ENCODE measurements at places on chromosomes 11 and 22.

DNA sequence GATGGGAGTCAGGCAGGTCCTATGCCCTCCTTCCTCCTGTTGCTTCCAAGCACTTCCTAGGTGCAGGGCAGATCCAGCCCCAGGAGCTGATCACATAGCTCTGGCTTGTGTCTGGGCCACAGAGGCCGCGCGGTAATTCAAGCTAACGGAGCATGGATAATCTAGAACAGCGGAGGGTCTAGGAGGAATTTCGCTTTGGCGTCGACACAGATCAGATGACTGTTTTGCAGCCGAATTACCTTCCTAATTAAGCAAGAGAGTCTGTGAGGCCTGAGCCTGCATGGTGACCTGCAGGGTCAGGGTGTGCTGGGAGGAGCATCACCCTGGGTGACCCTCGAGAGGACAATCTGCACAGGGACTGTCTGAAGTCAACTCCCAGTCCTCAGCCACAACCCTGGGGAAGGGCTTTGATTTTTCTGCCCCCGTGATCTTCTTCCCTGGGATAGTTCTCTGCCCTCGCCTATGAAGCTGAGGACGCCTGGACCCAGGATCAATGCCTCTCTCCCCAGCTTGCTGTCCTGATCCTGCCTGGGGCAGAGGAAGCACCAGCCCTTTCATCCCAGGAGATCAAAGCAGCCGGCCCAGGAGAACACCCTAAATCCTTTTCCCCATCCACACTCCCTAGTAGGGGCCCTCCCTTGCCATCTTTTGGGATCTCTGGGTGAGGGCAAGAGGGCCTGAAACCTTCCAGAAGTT, 11.0 kb downstream of the NECTIN1 start:
- DNase-seq, result no peak

GRCh38 chr11:68743539-68743938, 7.8 kb downstream of the TESMIN start:
- DNase-seq, result no peak

DNA sequence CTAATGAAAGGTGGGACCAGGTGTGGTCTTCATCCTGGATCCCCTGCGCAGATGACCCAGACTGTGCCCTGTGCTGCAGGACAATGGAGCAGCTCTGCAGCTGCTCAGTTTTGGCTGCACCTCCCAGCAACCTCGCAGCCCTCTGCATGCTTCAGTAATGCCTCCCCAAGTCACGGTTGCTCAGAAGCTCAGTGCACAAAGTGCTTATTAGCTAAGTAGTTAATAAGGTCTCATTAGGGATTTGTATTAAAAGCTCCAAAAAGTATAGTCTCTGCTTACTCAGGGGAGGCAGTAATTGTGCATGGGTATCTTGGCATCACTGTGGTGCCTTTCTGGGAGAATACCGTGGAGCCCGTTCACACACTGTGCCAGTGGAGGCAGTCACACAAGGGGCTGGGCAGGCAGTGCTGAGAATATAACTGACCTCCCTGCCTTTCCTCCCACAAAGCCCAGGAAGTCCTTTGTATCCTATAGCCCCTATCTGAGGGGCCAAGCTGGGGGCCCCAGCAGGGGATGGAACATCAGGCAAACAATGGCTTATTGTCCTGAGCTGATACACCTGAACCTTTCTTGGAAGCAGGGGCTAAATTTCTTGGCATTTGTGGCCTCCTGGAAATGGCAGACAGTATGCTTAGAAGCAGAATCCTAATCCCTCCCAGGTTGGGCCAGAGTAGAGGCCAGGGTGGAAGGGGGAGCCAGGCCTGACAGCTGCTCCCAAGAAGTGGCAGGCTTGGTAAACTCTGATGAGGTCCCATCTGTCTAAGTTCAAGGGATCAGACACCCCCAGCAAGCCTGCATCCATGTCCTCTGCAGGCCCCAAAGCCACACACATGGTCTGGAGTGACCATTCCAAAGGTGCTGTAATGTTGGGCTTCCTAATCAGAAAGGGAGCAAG, 125.5 kb upstream of the PARVA start:
- DNase-seq, result no peak

DNA sequence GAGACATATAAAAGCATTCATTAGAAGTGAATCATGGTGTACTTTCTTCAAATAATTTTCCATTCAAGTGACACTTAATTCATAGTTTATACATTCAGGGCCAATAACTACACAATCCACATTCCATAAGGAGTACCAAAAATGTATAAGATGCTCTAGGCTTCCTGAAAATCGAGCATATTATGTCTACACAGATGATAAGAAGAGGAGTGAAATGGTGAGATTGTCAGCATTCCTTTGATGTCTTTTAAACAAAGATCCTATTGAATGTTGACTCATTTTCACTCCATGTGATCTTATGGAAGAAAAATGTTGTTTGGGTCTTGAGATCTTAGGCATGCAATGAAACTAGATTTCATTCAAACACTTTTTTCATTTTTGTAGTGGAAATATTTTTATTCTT, 843.2 kb downstream of the KCNA4 start:
- DNase-seq, result no peak

DNA sequence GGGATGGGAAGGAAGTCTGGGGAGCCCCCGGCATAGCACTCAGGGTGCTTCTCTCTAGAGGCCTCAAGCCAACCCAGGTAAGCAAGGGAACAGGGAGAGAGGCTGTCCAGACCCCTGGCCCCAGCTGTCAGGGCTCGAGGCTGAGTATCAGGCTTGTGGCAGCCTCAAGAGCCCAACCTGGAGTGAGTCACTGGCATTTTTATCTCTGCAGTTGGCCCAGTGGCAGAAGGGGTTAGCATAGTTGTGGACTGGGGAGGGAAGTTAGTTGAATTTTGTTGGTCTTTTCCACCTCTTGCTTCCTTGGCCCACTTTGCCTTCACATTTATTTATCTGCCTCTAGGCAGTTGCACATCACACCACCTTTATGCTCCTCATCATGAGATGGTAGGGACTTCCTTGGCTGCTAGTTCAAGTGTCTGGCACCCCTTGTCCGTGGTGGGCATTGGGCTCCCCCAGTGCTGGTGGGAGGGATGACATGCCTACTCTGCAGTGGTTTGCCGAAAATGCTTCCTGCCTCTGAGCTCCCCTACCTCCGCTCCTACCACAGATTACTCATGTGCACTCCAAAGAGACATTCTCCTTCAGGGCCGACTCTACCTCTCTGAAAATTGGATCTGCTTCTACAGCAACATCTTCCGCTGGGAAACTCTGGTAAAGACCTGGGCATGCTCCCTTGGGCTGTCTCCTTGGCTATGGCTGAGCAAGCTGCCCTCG, 60.1 kb downstream of the SCN3B start:
- DNase-seq, result no peak

DNA sequence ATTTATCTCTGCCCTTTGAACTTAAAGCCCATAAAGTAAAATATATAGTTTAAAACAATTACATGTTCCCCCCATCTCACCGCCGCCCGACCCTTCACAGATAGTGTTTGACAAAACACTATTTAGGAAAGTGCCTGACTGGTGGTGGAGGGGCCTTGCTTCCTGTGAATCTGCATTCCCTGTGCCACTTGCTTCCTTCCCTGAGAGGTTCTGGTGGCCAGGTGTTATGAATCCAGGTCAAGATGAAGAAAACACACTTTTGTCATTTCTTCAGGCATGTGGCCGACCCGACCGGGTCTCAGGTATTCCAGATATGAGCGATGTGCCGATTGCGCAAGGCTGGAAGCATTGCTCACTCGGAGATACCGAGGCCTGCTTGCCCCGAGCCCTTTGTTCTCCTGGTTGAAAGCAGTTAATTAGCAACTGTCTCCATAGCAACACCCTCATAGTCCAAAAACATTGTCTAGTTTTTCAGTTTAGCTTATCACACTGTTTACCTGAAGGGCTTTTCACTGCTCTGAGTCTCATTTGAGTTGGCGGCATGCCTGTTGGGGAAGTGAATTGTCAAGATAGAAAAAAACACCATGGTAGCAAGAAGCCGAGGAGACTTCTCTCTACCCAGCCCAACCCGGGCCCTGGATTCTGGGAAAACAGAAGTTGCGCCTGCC, 128.3 kb downstream of the TEAD1 start:
- peak; percentile 98 for DNase-seq

- DNase-seq, result peak; percentile 38
Measured at GRCh38 chr22:28883917-28884746, 760 bp downstream of the ZNRF3 start.

- no peak for DNase-seq
Measured at GRCh38 chr11:63762654-63763495, 5.7 kb downstream of the ZFTA start.

GRCh38 chr11:64015935-64016845, 19.5 kb upstream of the FLRT1 start:
- DNase-seq, result no peak

DNA sequence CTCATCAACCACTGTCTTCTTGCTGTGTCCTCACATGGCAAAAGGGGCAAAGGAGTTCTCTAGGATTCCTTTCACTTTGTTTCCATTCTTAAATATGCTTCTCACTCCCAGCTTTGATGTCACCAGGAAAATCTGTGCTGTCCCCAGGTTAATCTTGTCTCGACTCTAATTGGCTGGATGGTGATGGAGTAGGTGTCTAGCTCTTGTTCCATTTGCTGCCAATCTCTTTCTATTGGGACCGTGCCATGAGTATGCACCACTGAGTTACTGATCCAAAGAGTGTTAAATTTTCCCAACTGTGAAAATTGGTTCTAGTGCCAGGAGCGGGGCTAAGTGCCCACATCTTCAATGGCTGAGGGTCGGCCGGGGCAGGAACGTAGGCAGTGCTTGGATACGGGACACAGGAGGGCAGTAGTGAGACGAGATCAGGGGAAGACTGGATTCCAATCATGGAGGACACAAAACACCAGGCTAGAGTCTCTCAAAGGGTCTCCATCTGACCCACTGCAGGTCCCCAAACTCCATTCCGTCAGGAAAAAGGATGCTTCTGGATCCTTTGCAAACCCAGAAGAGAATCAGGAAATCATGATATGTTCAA, 47.7 kb upstream of the CSNK2A3 start:
- DNase-seq, result no peak

DNA sequence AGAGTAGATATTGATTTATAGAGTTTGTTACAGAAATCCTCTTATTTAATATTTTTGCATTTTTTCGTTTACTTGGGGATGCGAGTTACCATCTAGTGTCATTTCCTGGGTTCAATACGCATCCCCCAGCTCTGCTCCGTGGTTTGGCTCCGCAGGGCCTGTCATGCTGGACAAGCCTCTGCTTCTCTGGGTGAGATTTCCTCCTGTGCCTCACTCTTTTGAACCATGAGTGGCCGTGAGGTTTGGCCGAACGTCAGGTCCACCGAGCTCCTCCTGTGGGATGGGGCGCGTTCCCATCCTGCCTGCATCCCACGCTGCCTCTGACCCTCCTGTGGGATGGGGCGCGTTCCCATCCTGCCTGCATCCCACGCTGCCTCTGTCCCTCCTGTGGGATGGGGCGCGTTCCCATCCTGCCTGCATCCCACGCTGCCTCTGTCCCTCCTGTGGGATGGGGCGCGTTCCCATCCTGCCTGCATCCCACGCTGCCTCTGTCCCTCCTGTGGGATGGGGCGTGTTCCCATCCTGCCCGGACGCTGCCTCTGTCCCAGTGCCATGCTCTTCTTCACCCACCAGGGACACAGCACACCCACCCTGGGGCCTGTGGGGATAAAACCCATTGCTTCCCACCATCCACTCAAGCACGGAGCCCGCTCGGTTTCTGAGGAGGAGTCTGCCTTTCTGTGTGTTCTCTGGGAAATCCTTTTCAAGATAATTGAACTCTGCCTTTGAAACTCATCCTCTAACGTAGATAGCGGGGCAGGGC, 506.8 kb downstream of the BRD1 start:
- no peak for DNase-seq

DNA sequence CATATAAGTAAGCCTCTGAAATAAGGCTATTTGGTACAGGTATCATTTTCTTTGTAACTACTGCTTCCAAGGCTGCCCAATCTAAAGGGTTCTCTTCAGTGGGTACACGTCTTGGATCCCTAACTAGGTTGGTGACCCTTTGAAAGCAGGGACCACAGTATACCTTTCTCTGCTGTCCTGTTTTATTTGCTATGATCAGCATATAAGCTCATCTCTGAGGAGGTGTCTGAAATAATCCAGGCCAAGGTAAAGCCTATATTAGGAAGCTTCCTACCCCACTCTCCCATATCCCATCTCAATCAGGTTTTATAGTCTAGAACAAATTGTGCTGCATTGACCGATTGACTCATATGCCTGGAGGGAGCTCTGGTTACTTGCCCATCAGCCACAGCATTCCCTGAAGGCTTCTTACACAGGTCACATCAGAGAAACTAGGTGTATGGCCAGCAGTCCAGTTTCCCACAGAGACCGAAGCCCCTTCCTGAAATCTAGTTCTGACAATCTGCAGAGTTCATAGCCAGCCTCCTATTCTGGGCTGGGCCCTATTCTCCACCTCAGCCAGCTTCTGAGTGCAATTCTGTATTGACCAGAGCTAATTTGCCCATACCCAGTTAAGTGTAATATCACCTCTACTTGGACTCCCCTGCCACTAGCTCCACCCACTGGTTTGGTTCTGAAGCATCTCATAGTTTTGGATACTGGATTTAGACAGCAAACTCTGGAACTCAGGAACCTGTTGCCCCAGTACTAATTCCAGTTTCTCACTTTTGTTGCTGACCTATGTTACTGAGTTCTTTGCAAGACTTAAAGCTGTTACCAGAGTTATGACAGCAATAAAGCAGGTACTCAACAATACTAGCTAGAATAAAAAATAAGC, 62.1 kb upstream of the ARHGAP20 start:
- no peak for DNase-seq

GRCh38 chr22:34986523-34986922, 79.4 kb upstream of the ISX start:
- no peak for DNase-seq

- DNase-seq, result no peak
Measured at GRCh38 chr11:104408630-104409029, 244.7 kb upstream of the PDGFD start.

GRCh38 chr11:29336727-29337575, 679.9 kb downstream of the KCNA4 start:
- no peak for DNase-seq

- DNase-seq, result no peak
Measured at GRCh38 chr11:110762590-110762989, 50.4 kb upstream of the ARHGAP20 start.

DNA sequence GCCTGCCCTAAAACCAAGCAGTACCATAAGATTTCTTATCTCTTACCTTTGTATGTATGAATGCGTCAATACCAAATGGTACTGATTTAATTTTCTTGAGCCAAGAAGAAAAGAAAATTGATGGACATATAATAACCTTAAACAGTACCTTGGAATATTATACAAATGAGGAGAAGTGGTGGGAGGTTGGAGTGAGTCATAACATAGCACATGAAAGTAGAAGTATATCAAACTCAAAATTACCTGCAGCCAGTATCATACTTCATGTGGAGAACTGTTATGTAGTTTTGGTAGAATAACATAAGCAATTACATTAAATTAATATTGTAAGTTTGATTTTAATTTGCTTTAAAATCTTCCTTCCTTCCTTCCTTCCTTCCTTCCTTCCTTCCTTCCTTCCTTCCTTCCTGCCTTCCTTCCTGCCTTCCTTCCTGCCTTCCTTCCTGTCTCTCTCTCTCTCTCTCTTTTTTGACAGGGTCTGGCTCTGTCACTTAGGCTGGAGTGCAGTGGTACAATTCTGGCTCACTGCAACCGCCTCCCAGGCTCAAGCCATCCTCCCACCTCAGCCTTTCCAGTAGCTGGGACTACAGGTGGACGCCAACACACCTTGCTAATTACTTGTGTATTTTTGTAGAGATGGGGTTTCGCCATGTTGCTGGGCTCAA, 460.9 kb upstream of the CCDC90B start:
- DNase-seq, result no peak
